ENCODE measurements at places on chromosomes 3 and 15. TPM values are rescaled to one million over a fixed set of nuclear protein-coding genes. Genes with fewer than 3 reads are reported as not detected.

- DNase-seq, result no peak
Measured at GRCh38 chr3:153625506-153625905, 463.5 kb downstream of the RAP2B start.

The NEK10 gene
- total RNA-seq, result 0.32 TPM

DNA sequence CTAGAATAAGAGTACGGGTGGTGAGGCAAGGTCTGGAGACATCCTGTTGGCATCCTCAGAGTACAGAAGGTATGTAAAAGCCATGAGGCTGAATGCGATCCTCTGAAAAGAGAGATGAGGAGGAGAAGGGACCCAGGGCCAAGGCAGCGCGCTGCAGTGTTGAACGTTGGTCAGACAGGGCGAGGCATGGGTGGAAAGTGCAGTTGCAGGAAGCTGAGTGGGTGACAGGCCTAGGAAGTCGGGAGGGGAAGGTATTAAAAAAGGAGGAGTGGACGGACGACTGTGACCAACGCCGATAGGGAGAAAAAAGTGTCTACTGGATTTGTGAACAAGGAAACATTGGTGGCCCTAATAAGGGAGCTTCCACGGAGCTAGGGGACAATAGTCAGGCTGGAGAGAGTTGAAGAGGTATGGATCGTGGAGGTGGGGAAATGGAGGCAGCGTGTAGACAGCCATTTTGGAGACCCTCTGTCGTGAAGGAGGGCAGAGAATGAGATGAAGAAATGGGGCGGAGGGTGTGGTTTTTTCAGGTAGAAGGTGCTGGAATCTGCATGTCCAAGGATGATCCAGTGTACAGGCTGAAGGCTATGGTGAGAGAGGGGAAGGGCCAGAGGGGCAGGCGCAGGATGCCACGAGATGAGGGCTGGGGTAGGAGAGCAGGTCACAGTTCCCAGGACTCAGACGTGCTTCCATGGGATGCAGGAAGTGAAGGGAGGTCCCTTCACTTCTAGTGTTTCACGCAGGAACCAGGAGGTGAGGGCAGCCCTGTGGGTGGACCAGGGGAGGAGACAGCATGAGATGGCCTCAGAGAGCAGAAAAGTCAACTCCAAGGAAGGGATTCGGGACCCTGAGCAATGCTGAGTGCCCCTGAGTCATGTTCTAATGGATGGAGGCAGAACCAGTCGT lies 115.9 kb downstream of the ASB7 start:
- peak; percentile 6 for DNase-seq

- no peak for DNase-seq
Measured at GRCh38 chr3:171239757-171240503, 213.4 kb upstream of the SLC2A2 start.

DNA sequence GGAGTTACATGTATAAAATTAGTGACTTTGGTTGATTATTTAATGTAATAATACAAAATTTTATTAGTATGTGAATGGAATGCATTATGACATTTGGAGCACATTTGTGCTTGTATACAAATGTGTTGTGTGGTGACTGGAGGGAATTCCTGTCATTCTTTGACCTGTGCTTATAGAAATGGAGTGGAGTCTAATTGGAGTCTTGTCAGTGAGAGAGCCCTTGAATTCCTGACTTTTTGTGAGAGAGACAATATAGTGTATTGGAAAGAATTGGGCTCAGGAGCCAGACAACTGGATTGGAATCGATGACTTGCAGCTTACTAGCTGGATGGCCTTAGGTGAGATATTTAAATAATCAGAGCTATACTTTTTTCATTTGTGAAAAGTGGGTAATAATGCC lies 9.4 kb downstream of the TCF12 start:
- no peak for DNase-seq

The IGSF11 gene
- 1.5 TPM for total RNA-seq

The ITIH4 gene
- 168 TPM for total RNA-seq

The PLSCR5 gene
- total RNA-seq, result not detected

DNA sequence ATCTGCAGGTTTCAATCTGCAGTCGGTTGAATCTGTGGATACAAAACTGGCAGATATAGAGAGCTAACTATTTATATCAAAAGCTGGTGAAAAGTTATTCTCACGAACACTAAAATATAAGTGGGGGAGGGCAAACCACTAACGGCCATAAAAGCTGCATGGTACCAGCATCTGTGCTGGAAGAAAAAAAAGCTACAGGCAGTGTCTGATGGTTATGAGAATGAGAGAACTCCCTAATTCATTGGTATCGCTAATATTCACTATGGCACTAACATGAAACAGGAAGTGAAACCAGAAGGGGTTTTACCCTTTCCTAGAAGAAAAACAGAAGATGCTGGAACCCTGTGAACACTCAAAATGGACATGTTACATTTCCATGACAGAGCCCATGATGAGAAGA lies 15.9 kb downstream of the CEP70 start:
- no peak for DNase-seq

The CPN2 gene
- total RNA-seq, result not detected
